SK-N-SH (cell line): ENCODE measurements at places on chromosomes 5 and 9. TPM values are rescaled to one million over a fixed set of nuclear protein-coding genes. Genes with fewer than 3 reads are reported as not detected.

CNTLN gene
- 2.5 and 2.6 TPM in 2 replicates for polyA plus RNA-seq

FAM169A gene
- 2.6 and 3.3 TPM in 2 replicates for polyA plus RNA-seq

DNA sequence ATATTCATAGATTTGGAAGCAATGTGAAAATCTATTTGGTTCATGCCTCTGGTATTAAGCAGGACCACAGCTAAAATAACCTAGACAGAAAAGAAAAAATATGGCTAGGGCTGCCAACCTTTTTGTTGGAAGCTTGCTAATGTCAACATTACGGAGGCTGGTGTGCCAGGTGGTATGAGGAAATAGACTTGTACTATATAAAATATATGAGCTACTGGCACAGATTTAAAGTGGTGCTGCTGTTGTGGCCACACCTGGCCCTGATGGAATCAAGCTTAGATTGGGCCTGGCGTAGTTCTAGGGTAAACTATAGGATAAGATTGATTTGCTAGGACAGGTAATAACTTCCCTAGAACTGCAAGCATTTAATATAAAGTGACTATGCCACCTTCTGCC lies 10.6 kb upstream of the PARP8 start:
- H3K4me3 ChIP-seq: no peak overlapping the region
- H3K27me3 ChIP-seq: no peaks in the 10 kb centered on the region
- no peak overlapping the region for H3K27ac ChIP-seq
- H3K36me3 ChIP-seq: no peaks in the 10 kb centered on the region
- DNase-seq: no peak
- H3K4me1 ChIP-seq: no peaks in the 10 kb centered on the region

- H3K27ac ChIP-seq: peak overlapping the region; percentile 96
- H3K4me1 ChIP-seq: peaks cover 49% of the 10 kb centered on the region
- no peaks in the 10 kb centered on the region for H3K27me3 ChIP-seq
- peak; percentile 73 for DNase-seq
- H3K36me3 ChIP-seq: peaks cover 20% of the 10 kb centered on the region; the same call in 1 of the 2 replicates
- no peak overlapping the region; the same call in 1 of the 2 replicates for H3K4me3 ChIP-seq
Measured at GRCh38 chr5:14270209-14270702, 127.1 kb downstream of the TRIO start.

DNA sequence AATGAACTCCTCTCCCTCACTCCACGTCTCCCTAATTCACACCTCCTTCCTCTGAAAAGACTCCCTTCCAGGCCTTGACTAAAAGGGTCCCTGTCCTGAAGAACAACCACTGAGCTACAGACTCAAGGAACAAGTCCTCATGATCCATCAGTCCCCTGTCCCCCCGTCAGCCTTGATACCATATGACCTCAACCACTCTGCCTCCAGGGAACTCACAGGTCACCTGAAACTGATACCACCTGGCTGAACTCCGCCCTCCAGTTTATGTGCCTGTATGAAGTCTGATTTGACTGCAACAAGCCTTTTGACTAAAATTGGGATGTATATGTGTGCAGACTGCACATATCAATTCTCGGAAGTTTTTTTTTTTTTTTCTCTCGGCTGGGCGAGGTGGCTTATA lies 88.7 kb downstream of the UGCG start:
- H3K27me3 ChIP-seq: no peaks in the 10 kb centered on the region
- no peak overlapping the region for H3K27ac ChIP-seq
- no peak for DNase-seq
- H3K4me1 ChIP-seq: no peaks in the 10 kb centered on the region
- no peak overlapping the region for H3K4me3 ChIP-seq

DNA sequence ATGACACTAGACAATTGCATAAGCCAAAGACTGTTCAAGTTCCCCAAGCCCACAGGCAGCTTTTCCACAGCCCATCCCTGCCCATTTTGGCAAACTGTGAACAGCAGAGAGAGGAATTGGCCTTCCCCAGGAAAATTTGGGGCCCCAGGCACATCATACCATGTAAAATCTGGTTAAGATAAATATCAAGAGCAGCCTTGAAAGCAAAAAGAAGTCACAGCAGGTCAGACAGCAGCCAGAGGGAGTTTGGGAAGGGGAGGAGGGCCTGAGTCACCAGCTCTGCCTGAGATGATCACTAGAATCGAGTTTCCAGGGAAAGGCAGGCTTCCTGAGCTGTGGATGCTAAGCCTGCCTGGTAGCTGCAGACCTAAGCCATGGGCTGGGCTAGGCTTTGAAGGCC lies 179.2 kb downstream of the RFK start:
- H3K27ac ChIP-seq: peak overlapping the region; percentile 11; the same call in 1 of the 2 replicates
- no peaks in the 10 kb centered on the region for H3K36me3 ChIP-seq
- no peak overlapping the region for H3K4me3 ChIP-seq
- H3K4me1 ChIP-seq: peaks cover 15% of the 10 kb centered on the region; the same call in 1 of the 2 replicates
- no peak for DNase-seq

DNA sequence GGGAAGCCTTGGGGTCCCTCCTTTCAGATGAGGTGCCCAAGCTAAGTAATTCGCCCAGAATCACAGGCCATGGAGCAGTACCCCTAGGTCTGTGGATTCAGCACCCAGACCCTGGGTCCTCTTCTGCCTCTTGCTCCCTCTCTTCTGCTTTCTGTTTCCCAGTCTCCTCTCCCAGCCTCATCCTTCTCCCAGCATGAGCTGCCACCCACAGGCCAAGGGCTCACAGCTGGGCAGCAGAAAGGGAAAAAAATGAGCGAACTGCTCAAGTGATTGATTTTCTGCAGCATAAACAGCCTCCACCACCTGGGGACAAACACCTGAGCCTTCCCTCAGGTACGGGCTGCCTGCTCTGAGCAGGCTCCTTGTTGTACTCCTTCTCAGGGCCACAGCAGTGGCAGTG lies 113.9 kb upstream of the SAP30L start:
- no peak overlapping the region for H3K27ac ChIP-seq
- no peaks in the 10 kb centered on the region for H3K4me1 ChIP-seq
- H3K36me3 ChIP-seq: peaks cover 36% of the 10 kb centered on the region
- H3K27me3 ChIP-seq: no peaks in the 10 kb centered on the region
- H3K4me3 ChIP-seq: no peak overlapping the region
- DNase-seq: no peak

DNA sequence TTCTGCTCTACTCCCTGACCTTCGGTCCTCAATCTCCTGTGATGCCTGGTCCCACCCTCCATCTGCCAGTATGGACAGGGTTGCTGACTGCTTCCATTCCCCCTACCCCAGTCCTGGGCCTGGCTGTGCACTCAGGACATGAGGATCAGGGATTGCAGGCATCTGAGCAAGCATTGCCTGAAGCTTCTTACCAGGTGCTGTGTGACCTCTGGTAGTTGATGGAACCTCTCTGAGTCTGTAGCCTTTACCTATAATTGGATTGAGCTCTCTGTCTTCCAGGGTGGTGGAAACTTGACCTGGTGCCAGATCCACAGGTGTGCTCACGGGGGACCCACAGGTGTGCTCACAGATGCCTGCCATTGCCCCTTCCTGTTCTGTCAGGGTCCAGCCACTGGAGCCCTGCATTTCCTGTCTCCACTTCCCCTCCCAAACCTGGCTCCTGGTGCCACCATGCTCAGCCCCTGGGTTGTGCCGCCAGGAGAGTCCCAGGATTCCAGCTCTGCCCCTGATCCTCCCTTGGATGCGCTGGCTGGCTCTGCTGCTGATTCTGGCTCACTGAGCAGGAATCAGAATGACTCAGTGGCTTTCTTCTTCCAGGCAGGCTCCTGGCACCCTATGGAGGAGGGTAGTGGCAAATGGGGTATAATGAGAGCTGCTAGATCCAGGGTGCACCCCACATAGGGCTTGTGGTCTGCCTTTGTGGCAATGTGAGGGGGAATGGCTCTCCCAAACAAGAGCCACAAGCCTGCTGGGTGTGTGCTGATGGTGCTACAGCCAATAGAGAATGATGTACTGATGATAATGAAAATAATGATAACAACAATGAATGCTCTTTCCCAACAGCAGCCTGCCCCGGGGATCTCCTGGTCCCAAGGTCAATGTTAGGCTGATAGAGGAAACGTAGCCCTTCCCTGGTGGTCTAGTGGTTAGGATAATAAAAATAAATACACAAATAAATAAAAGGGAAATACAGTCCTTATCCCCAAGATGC lies 35.2 kb upstream of the PSD2 start:
- no peak overlapping the region for H3K4me3 ChIP-seq
- H3K4me1 ChIP-seq: peaks cover 52% of the 10 kb centered on the region; the same call in 1 of the 2 replicates
- no peak overlapping the region for H3K27ac ChIP-seq
- no peaks in the 10 kb centered on the region for H3K36me3 ChIP-seq

- H3K4me3 ChIP-seq: peak overlapping the region; percentile 84
- H3K4me1 ChIP-seq: peaks cover 25% of the 10 kb centered on the region
- peaks cover 68% of the 10 kb centered on the region for H3K36me3 ChIP-seq
- no peaks in the 10 kb centered on the region for H3K27me3 ChIP-seq
- peak overlapping the region; percentile 86 for H3K27ac ChIP-seq
Measured at GRCh38 chr9:35103660-35104191, 795 bp upstream of the STOML2 start.

CBY3 gene
- not detected in 2 replicates for polyA plus RNA-seq

DNA sequence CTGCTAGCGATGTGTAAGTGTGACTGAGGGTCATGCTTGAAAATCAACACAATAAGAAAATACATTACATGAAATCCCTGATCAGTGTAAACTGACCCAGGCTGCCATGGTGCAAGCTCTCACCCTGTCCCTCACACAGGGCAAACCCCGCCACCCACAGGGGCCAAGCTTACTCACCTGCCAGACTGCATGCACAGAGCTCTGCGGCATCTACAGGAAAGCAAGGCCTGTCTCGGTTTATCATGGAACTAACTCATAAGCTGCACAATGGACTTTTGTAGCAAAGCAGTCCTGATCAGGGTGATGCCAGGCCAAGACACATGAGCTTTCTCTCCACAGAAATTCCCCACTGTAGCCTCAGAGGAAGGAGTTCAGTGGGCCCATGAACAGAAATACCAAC lies 9.7 kb downstream of the IPPK start:
- H3K4me3 ChIP-seq: no peak overlapping the region
- no peak for DNase-seq
- no peak overlapping the region; the same call in 1 of the 2 replicates for H3K27ac ChIP-seq
- no peaks in the 10 kb centered on the region for H3K27me3 ChIP-seq

DNA sequence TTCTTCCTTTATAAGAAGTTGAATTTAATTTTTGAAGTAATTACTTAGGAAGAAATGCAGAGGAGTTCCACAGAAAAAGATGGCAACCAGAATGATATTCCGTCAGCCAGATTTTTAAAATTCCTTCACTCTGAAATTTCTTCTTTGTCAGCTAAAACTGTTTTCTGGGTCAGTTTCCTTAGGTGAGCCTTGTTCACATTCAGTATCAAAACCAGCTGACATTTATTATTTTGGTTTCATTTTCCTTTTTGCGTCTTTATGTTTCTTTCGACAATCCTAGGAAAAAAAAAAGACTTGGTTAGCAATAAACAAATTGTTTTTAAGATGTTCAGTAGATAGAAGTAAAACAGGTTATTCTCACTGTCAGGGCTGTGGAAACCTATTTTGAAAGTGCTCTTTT lies 4.1 kb upstream of the IARS1 start:
- no peak overlapping the region for H3K27ac ChIP-seq
- H3K4me1 ChIP-seq: peaks cover 5% of the 10 kb centered on the region
- DNase-seq: no peak
- peaks cover 62% of the 10 kb centered on the region for H3K36me3 ChIP-seq
- H3K4me3 ChIP-seq: no peak overlapping the region

DNA sequence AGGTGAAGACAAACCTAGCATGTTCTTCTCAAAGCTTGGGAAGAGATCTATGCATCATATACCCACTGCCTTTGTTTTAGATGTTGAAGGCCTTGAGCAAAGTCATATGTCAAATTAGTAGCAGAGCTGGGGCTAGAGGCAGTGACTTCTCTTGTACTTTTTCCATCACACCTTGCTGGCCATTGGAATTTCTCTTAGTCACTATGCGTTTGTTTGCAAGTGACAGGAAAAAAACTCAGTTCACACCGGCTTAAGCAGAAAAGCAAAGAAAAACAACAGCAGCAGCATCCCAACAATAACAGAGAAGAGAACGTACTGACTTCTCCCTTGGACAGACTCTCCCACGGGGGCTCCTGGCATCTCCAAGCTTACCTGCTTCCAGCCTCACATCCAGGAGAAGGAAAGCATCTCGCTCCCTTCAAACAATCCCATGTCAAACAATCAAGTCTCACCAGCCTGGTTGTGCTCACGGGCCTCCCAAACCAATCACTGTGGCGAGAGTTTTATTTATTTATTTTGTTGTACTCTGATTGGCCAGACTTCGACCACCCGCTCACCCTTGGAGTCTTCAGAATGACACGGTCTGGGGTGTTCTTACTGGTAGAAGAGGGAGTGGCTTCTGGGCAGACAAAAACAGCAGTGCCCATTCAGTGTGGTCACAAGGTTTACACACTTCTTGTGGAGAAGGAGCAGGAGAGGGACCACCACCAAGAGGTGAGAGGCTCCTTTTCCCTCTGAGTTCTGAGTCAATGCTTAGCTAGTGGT lies 83.8 kb upstream of the STC2 start:
- H3K4me3 ChIP-seq: no peak overlapping the region
- H3K4me1 ChIP-seq: no peaks in the 10 kb centered on the region
- no peak overlapping the region for H3K27ac ChIP-seq
- DNase-seq: no peak
- H3K27me3 ChIP-seq: no peaks in the 10 kb centered on the region; the same call in 1 of the 2 replicates

SPINK7 gene
- not detected in 2 replicates for polyA plus RNA-seq

DNA sequence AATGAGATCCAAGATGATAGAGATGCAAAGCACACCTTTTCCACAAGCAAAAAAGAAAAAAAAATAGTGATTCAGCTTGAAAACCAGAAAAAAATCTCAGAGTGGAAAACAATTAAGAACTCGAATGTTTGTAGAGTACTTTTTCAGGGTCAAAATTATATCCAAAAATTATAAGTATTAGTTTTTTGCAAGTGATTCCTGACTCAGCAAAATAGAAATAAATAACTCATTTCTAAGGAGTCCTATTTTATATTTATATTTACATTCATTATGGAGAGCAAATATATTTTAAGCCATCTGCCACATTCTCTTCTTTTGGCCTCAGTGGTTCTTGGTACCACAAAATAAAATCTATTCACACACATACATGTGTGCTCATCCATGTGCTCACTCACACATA lies 1011.8 kb upstream of the ARRDC3 start:
- H3K4me1 ChIP-seq: no peaks in the 10 kb centered on the region
- no peak overlapping the region for H3K27ac ChIP-seq
- DNase-seq: no peak
- H3K27me3 ChIP-seq: no peaks in the 10 kb centered on the region
- no peak overlapping the region for H3K4me3 ChIP-seq

GRCh38 chr9:92234514-92234913 lies 59.0 kb downstream of the IARS1 start:
- no peaks in the 10 kb centered on the region for H3K4me1 ChIP-seq
- no peak overlapping the region for H3K27ac ChIP-seq
- DNase-seq: no peak
- peaks cover 91% of the 10 kb centered on the region for H3K36me3 ChIP-seq
- H3K4me3 ChIP-seq: no peak overlapping the region
